ENCODE measurements at places on chromosomes 13 and 19. TPM values are rescaled to one million over a fixed set of nuclear protein-coding genes. Genes with fewer than 3 reads are reported as not detected.

The POSTN gene
- total RNA-seq = 1,032 TPM

The CEACAM8 gene
- total RNA-seq = 0.11 TPM

The LSR gene
- 4.2 TPM for total RNA-seq

The MCEMP1 gene
- total RNA-seq = 0.26 TPM

The NLRP5 gene
- not detected for total RNA-seq

Measured in urinary bladder (tissue), 4 donors.